ENCODE measurements at places on chromosomes 16 and 17.

- DNase-seq, result no peak
Measured at GRCh38 chr16:23917621-23918020, 81.8 kb downstream of the PRKCB start.

DNA sequence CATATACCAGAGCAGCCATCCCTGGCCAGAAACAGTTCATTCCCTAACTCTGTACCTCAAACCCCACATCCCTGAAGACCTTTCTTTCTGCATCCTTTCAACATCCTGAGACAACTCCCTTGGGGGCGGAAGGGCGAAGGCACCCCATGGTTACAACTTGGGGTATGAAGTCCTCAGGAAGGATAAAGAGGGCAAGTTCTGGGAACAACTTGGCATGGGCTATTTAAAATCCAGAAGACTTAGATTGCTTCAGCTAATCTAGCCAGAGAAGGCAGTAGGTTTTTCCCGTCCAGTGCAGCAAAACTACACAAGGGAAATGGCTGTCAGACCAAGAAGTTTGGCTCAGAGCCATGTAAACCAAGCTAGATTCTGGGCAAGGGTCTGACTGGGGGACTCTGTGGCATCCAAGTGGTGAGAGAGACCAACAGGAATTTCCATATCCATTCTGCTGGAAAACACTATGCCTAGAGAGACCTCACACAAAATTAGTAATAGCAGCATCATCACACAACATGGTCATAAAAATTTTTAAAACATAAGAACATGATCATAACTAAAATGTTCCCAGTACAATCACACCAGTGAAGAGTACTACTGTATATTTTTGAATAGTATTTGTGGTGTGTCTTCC is 113.2 kb downstream of the CDYL2 start:
- DNase-seq, result no peak

DNA sequence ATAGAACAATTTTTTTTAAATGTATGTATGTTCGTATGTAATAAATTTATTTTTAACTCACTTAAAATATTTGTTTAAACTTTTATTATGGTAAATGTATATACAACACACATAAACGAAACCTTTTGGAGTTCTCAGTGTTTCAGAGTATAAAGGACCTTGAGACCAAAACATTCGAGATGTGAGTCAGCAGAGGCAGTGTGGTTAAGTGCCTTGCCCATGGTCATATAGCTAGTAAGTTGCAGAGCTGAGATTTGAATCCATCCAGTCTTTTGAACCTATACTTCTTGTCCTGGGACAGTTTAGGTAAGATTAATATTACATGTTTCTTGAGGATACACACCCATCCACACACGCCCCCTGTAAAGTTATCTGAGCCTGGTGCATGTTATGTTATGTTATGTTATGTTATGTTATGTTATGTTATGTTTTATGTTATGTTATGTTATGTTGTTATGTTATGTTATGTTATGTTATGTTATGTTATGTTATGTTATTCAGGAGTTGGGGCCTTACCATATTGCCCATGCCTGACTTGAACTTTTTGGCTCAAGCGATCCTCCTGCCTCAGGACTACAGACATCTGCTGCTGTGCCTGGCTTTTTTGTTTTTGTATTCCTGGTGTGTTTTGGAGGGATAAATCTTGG is 41.8 kb downstream of the TNRC6A start:
- no peak for DNase-seq

GRCh38 chr17:19570544-19571062 is 36.9 kb downstream of the SLC47A1 start:
- no peak for DNase-seq

- DNase-seq, result no peak
Measured at GRCh38 chr16:2830355-2830695, 222 bp downstream of the ZG16B start.

GRCh38 chr16:50747207-50747956 is 5.5 kb downstream of the CYLD start:
- DNase-seq, result no peak
